ENCODE measurements at places on chromosomes 12 and 14.

- peak; percentile 2 for DNase-seq
These were observed 201.7 kb downstream of the EXOC5 start for GRCh38 chr14:57066887-57067513.

GRCh38 chr14:65832431-65833266 is 420.1 kb downstream of the FUT8 start:
- DNase-seq = no peak

DNA sequence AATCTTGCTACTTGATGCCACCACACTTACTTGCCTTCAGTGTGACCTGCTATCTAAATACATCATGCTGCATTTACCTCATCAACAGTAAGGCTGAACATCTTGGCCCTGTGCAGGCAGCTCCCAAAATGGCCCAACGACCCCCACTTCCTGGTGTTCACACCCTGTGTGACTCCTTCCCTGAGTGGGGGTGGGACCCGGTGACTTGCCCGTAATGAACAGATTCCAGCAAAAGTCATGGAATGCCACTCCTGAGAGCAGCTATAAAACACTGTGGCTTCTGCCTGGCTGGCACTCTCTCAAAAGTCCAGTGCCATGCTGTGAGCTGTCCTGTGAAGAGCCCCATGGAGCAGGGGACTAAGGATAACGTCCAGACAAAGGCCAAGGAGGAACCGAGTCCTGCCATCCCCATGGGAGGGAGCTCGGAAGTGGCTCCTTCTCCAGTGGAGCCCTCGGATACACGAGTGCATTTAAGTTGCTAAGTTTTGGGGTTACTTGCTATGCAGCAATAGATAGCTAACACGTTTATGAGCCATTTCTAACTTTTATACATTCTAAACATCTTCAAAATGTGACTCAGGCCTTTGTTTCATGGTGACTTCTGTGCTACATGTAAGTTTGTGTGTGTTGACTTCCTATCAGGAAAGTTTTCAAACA is 33.0 kb downstream of the P2RX2 start:
- DNase-seq = no peak

DNA sequence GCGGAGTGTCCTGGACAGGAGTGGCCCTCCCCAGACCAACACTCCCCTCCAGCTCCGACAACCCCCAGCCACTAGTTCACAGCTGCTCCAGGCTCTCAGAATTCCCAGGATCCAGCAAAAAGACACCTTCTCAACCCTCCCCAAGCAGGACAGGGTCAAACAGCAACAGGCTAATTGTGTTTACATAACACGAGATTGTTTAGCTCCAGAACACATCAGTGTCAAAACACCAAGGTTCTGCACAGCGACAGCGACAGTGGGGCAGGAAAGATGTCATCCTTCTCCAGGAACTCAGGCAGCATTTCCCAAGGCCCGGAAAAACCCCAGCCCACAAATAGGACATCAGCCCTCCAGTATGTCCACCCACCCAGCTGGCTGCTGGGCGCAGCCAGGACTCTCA is 16.5 kb downstream of the ITPK1 start:
- no peak for DNase-seq

DNA sequence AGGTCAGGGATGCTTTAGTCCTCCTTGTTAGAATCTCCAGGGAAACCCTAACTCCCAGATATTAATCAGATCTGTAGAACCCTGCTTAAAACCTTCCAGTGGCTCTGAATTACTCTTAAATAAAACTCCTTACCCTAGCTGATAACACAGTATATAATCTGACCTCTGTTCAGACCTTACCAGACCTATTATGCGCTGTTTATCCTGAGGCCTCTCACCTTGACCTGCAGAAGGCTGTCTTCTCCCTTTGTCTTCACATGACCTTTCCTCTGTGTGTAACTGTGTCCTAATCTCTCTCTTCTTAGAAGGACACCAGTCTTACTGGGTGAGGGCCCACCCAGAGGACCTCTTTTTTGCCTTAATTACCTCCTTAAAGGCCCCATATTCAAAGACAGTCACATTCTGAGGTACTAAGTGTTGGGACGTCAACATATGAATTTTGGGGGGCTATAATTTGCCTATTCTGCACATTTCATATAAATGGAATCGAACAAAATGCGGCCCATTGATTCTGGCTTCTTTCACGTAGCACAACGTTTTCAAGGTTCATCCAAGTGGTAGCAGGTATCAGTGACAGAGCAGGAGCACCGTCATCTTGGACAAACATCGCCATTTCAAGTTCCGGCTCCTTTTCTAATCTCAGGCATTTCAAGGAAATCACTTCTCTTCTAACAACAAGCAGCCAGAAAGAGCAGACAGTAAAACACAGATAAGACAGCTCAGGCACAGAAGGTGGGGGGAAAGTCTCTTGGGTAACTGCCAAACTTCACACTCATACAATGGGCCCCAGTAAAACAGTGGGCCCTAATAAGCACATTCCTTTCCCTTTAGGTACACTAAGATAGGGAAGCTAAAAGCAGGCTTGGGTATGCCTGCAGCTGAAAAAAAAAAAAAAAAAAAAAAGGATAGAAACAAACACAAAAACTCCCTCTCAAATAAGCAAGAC is 200.2 kb upstream of the NUDT4 start:
- DNase-seq = no peak

DNA sequence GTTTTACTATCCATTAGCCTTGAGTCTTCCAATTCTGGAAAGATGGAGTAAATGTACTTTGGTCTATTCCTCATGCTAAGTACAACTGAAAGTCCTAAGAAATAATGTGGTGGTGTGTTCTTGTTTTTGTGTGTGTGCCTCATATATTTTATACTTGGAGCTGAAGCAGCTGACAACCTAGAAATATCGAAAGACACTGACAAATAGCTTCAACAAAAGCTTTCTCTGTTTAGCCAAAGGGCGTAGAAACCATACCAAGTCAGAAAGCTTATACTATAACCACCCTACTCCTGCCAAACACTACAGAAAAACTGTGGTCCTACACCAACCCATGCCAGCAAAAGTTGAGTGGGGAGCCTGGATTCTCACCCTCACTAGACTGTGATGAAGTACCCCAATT is 188.4 kb downstream of the GPHN start:
- no peak for DNase-seq

GRCh38 chr12:569803-570434 is 93.3 kb downstream of the NINJ2 start:
- DNase-seq = peak; percentile 18

DNA sequence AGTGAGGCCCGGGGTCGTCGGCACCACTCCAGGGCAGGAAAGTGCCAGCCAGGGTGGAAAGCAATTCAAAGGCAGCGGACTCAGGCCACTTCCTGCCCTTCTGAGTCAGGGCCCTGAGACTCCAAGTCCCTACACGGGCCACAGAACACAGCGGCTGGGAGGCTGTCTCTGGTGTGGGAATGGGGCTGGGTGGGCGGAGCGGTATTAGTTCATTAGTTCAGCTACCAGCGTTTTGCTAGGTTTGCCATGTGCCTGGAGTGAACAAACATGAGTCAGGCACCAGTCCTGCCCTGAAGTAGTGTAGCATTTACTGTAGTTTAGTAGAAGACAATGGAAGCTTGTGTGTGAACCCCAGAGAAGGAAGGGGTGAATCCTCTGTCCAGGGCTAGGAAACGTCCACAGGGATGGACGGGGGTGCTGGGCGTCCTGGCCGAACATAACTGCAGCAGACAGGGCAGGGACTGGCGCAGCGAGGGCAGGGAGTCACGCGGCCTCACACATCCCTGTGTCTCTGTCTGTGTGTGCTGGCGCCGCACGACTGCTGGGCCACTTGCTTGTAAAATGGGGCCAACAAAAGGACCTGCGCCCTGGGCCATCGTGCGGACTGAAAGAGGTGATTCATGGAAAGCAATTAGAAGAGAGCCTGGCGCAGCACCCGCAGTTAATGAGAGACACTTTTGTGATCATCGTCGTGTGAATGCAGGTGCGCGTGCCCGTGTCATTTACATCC is 186.4 kb upstream of the PRMT8 start:
- DNase-seq = no peak

- DNase-seq = no peak
These were observed 2.0 kb upstream of the GAPDH start for GRCh38 chr12:6532051-6532926.

- no peak for DNase-seq
These were observed 258.7 kb downstream of the SYT10 start for GRCh38 chr12:33180918-33181317.

- no peak for DNase-seq
These were observed 66.5 kb downstream of the PUS7L start for GRCh38 chr12:43692064-43692463.

DNA sequence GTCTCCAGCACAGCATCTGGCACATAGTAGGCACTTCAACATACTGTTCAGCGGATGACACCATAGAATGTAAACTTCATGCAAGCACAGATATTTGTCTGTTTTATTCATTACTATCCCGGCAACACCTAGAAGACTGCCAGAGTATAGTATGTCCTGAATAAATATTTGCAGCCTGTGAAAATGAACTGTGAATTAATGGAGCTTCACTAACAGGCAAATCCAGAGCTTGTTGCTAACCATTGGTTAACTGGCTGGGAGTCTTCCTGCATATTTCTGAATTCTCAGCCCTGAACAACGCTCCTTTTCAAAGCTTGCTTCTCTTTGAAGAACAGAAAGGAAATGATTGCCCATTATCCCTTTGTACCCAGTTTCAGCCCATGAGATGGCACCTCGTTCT is 243.3 kb upstream of the CRY1 start:
- no peak for DNase-seq

DNA sequence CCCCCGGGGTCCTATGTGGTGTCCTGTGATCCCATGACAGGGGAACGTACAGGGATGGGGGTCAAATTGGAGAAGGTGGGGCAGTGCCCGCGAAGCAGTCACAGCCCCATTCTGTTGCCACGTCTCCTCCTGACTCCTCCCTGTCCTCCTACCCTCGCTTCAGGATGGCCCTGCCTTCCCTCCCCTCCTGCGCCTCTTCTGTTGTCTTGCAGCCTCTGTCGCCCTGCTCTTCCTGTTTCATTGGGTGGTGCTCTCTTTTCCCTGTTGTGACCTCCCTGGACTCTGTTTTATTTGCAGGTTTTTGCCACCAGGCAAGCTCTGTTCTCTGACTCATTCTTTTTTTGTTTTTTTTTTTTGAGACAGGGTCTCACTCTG is 18.7 kb downstream of the CABP1 start:
- DNase-seq = no peak

DNA sequence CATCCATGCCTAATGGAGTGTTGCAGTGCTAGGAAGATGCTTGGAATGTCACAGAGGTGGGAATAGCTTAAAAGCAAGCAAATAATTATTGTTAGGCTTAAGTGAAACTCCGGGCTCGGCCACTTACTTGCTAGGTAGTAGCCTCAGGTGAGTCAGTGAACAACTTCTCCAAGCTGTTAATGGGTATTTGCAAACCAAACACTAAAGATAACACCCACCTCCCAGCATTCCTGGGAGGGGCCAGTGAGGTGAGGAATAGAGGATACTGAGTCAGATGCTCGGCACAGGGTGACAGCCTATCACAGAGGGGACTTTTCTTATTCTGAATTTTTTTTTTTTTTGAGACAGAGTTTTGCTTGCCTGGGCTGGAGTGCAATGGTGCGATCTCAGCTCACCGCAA is 151.2 kb upstream of the RFLNA start:
- no peak for DNase-seq

GRCh38 chr12:27158297-27158696 is 75.9 kb upstream of the C12orf71 start:
- DNase-seq = no peak

DNA sequence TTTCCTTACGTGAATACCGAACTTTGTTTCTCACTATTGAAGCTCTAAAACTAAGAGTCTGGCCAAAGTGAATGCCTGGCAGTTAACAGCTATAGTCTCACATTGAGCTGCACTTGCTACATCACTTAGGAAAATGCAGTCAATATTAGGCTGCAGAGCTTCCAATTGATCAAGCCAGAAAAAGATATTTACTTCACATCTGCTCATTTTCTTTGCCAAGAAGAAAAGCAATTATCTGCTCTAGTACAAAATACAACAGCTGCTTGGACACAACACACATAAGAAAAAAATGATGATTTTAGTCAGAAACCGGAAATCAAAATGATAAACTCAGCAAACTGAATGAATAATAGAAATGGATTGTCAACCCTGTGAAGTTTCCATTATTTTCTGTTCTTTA is 45.4 kb downstream of the TMTC1 start:
- no peak for DNase-seq
